Renal cortex interstitium (tissue), 15 donors: ENCODE measurements at places on chromosomes 7 and 10. TPM values are rescaled to one million over a fixed set of nuclear protein-coding genes. Genes with fewer than 3 reads are reported as not detected.

Gene PLA2G12B
- polyA plus RNA-seq = 10.2 TPM

Gene TLX1
- polyA plus RNA-seq = not detected

Gene ODAD2
- polyA plus RNA-seq = 0.73 TPM

Gene GPRIN2
- polyA plus RNA-seq = 3.1 TPM

Gene TAS2R3
- 0.82 TPM for polyA plus RNA-seq

Gene IDI2
- not detected for polyA plus RNA-seq

Gene SYT15B
- polyA plus RNA-seq = 0.89 TPM
